ENCODE measurements at places on chromosomes 7 and 10.

DNA sequence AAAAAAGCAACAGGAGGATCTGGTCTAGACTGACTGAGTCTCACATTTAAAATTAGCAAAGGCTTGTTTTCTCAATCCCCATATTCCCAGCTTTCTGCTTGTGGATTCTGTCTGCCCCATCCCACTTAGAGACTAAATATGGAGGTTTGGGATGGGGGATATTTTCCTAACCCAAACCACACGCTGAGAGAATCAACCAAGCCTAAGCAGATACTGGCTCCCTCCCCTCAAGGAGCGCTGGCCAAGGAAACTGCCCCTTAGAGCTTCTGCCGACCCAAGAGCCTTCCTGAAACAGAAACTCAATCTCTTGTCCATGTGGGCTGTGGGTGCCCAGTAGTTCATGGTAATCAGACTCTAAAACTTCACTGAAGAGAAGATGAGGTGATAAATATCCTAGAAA, 3.9 kb downstream of the FFAR4 start:
- DNase-seq, result no peak

DNA sequence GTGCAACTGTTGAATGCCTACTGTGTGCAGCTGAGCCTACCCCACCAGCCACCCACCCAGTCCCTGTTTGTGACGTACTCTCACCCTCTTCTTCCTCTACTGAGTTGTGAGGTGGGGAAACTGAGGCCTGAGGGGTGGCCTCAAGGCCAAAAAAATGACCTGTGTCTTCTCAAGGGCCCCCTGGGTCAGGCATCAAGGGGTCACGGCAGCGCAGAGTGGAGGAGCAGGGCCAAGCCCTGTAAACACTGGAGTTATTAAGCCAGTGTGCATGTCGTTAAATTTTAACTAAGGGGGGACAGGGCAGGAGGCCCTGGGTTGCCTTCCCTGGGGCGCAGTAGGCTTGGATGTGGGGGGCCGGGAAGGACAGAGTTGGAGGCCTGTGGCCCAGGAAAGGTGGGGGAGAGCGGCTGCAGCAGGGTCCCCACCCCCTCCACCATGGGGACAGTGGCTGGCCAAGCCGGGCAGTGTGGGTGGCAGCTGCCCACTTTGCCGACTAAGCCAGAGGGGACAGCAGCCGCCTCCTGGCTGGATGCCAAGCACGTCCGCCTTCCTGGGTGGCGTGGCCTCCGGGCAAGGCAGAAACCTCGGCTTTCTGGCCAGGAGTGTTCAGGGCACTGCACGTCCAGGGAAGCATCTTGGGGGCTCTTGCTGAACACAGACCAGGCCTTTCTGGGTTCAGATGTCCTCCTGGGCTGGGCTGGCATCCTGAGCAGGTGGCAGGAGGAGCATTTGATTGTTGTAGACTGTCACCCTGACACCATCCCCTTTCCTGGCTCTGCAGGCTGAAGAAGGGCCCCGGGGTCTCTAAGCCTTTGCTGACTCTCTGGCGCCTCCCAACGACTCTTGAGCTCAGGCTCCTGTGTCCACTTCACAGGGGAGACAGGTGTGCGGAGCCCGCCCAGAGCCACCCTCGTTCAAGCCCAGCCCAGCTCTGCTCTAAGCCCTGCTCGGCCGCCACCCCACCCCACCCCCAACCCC, 1.9 kb downstream of the SLC29A4 start:
- peak; percentile 73 for DNase-seq

DNA sequence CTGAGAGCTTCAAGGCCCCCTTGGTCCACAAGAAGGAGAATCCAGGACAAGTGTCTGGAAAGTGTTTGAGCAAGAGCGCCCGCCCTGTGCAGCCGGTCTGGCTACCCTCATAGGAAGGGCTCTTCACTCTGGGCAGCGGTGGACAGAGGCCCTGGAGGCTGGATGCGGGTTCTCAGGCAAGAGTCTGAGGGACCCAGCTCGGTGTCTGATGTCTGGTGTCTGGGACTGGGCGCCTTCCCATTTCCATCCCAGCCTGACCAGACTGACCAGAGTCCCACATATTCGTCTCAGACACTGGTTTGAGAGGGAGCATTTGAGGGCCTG, 59.8 kb downstream of the HK1 start:
- DNase-seq, result no peak

DNA sequence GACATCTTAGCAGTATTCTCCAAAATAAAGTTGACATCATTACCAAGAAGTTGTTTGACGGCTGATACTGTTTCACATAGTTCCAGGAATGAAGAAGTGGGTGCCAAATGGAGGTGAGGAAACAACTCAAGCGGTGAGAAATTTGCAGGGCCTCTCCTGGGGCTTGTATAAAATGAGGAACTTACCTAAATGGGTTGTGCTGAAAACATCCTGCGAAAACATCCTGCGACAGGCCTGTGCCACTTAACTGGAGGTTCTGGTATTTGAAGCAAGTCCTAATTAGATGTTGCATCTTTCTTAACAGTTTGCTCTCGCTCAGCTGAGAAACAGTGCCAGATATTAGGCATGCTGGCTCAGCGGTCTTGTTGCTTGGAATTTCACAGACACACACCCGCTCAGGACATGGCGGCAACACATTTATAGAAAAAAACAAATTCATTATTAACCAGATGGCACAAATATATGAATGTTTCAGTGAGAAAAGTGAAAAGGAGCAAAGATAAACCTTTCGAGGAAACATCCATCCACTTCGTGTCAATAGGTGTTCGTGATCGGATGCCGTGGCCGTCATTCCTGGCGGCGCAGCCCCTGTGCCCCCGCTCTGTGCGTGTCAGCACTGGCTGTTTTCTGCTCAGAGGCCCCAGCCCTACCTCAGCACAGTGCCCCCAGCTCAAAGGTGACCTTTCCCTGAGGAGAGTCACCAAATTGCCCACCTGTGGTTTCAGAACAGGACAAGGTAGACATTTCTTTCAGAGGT, 48.1 kb downstream of the CDC123 start:
- no peak for DNase-seq

DNA sequence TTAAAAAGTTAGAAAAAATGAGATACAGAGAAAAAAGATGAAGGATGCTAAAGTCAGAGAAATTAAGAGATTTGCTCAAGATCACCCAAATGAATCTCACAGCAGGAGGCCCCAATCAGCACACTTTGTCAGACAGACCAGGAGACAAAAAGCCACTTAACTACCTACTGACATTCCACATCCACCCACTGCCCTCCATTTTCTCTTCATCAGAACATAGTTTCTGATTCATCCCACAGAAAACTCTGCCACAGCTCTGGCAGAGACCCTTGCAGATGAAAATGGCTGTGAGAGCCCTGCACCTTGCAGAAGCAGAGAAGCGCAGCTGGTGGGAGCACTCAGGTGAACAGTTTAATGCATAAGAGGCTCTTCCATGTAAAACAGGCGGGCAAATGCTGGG, 26.6 kb downstream of the DGKI start:
- DNase-seq, result no peak

- DNase-seq, result no peak
Measured at GRCh38 chr10:5584895-5585516, 60.2 kb downstream of the CALML3 start.

DNA sequence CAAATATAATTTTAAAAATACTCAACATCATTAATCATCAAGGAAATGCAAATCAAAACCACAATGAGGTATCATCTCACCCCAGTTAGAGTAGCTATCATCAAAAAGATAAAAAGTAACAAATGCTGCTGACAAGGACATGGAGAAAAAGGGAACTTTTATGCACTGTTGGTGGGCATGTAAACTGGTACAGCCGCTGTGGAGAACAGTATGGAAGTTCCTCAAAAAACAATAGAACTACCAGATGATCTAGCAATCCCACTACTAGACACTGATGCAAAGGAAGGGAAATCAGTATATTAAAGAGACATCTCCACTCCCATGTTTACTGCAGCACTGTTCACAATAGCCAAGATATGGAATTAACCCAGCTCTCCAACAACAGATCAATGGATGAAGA, 384.5 kb downstream of the PLXDC2 start:
- no peak for DNase-seq

GRCh38 chr10:112461029-112461887, 14.2 kb downstream of the VTI1A start:
- no peak for DNase-seq

GRCh38 chr7:5702876-5703571, 78.4 kb downstream of the RNF216 start:
- no peak for DNase-seq

- no peak for DNase-seq
Measured at GRCh38 chr10:2119316-2119715, 382.0 kb upstream of the ADARB2 start.

DNA sequence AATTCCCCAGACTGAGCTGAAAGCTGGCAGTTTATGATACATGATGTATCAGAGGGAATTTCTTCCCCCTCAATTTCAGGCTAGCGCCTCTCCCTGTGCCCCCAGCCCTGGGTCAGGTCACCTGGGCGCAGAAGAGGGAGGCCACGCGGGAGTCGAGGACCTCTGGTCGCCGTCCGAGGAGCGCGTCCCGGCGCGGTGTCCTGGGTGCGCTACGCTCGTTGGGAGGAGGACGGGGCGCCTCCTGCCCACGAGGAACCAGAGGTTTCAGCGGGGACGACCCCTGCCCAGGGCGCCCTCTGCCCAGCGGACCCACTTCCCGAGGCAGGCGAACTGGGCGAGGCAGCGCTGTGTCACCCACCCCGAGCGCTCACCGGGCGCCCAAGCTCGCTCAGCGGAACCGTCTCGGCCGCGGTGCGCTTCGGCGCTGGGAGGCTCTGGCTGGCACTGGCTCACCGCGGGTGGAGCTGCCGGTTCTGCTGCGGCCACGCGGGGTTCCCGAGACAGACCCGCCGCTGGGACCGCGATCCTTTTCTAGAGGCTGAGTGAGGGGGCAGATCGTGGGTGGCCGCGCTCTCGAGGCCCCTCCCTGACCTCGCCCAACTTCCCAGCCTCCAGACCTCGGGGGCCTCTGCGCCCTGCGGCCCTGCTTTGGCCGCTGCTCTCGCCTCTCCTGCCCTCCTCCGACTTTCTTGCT, at the start of gene FAM237B:
Gene FAM237B (minus strand): TSS at position 504 of the 694 bp plus-strand sequence. CDS start 1,556 bp downstream, outside the sequence.
- DNase-seq, result no peak

- DNase-seq, result no peak
Measured at GRCh38 chr10:19024611-19025010, 24.0 kb upstream of the MALRD1 start.

DNA sequence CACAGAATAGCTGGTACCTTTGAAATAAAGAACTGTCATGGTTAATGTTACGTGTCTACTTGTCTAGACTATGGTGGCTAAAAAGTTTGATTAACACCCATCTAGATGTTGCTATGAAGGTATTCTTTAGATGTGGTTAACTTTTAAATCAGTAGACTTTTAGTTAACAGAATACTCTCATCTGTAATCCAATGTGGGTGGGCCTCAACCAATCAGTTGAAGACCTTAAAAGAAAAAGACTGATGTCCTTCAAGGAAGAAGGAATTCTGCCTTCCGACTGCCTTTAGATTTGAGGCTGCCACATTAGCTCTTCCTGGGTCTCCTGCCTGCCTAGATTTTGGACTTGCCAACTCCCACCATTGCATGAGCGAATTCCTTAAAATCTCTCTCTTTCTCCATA, 113.0 kb upstream of the CACUL1 start:
- no peak for DNase-seq

- no peak for DNase-seq
Measured at GRCh38 chr7:2619116-2619515, 12.7 kb upstream of the TTYH3 start.

- peak; percentile 19 for DNase-seq
Measured at GRCh38 chr7:71752171-71752935, 620.4 kb downstream of the GALNT17 start.

- no peak for DNase-seq
Measured at GRCh38 chr7:140284062-140284461, 107.3 kb upstream of the KDM7A start.

DNA sequence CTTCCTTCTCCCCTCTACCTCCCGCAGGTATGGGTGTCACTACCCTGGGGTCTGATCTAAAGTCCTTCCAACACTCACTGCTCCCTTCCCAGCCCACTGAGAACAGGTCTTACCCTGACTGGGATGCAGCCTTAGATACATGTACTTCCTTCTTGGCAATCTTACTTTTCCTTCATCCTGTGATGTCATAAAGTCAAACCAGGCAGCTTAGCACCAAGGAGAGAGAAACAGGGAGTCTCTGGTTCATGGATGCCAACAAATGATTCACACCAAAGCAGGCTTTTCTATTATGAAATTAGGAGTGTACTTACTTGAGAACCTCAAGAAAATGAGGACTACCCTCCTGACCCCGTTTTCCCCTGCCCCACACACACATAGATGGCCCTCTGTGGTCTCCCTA, 111.0 kb upstream of the KMT2E start:
- no peak for DNase-seq

GRCh38 chr10:129728905-129729795, 234.9 kb downstream of the EBF3 start:
- no peak for DNase-seq

GRCh38 chr7:129457101-129457500, 22.9 kb downstream of the STRIP2 start:
- no peak for DNase-seq
